ENCODE measurements at places on chromosomes 7 and 10.

DNA sequence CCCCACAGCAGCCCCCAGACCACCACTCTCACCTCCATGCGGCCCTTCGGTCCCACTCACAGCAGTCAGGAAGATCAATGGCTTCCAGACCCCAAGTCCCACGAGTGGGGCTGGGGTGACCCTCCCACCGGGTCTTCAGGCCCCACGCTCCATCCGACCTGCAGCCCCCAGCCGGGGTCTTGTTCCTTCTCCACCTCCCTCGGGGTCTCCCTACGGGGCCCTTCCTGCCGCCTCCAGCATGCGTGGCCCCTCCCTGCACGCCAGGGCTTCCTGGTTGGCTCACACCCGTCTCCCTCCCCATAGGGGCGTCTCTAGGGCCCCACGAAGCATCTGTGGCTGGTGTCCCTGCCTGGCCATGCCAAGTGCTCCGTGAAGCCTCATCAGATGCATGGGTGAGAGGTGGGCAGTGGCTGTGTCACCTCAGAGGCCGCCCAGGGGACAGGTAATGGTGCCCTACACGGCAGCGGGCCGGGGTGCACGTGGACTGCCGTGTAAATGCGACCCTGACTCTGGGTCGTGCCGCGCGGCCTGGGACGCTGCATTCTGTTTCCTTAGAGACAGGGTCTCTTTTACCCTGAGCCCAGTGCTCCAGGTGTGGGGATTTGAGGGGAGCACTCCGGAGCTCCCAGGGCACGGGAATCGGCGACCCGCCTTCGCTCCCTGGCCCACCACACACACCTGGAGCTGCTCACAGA lies 19.9 kb downstream of the ADAP1 start:
- DNase-seq = no peak

DNA sequence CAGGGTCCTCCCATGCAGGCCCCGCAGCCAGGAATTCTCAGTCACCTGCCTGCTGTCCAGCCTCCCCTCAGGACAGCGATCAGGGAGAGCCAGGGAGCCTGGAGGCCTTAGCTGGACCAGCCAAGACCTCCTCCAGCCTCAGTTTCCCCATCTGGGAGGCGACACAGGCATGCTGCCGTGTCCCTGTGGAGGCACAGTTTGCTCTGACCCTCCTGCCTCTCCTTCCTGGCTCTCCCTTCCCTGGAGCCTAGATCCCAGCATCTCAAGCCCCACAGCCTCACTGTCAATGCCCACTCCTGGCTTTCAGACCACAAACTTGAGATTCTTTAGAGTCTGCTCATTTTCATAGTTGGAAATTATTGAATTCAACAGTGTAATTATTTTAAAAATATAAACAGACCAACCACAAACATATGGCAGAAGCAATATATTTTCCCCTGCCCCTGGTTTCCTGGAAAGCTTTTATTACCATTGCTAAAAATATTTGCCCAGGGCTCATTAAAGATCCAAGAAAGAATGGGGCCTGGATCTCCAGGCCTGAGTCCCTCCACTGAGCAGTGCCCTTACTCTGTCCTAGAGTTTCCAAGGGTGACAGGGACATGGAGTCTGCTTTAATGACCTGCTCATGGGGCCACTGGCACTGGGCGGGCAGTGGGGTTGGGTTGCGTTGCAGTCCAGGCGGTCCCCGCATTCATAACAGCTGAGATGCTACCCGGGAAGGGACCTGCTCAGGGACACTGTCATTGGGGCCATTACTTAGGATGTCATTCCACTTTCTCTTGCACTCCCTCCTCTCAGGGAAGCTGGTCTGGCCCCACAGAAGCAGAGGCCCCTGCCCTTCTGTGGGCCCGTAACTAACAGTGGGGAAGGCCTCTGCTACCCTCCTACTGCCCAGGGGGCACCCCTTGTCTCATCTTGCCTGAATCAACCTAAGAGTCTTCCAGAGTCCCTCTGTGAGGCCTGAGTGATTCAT lies 81.6 kb upstream of the CHST15 start:
- no peak for DNase-seq

DNA sequence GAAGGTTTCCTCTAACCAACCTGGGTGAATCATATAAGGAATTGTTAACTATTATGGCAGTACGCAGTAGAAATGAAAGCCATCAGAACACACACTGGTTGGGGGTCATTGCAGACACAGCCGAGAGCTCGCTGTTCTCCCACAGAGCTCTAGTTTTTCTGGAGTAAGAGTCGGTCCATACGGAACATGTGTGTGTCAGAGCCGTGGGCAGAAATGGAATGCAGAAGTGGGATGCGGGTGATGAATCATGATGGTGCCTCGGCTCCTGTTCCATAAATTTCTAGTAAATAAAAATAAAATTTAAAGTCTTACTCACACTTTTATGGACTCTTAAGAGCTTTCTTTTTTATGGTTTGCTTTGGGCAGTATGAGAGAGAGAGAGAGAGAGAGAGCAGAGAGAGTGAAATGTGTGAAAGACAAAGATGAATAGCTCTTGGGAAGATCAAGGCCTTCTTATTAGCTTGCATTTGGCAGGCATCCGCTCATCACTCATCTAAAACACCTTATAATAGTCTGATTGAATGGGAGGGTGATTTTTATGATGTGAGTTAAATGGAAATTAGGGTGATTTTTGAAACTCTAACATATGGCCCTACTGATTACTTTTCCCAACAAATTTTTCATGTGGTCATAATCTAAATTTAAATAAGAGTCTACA lies 98.8 kb upstream of the PFKP start:
- DNase-seq = no peak

DNA sequence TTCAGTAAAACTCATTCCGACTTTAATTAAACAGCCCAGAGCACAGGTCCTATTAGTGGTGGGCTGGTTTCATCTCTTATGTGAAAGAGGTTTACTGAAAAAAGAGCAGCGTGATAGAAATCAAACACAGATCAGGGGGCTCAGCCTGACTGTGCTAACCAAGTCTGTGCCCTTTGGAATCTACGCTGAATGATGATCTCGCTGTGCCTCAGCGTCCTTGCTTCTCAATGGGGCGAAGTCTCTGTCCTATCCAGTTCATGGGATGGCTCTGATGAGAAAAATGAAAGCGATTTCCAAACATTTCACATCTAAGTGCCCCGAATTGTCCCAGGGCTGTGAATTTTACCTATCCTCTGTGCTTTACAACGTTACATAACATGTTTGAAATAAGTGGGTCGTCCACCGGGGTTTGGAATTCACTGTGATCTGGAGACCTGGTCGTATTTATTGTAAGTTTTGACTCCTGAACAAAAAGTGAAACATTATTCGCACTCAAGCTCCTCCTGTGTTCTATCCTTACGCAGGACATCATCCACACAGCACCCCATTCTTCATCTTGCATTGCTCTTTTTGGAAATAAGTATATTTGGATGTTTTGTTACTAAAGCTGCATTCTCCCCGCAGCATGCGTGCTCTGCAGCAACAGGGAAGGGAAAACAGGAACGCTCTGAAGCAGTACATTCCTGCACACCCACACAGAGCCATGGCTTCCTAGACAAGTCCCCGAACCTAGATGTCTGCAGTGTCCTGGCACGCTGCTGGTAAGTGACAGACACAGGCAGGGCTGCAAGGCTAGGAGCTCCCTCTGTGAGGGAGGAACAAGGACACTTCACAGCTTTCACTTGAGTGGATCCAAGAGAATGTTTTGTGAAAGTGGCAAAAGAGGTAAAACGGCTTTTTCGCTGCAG lies 83.5 kb downstream of the SLC37A3 start:
- no peak for DNase-seq

DNA sequence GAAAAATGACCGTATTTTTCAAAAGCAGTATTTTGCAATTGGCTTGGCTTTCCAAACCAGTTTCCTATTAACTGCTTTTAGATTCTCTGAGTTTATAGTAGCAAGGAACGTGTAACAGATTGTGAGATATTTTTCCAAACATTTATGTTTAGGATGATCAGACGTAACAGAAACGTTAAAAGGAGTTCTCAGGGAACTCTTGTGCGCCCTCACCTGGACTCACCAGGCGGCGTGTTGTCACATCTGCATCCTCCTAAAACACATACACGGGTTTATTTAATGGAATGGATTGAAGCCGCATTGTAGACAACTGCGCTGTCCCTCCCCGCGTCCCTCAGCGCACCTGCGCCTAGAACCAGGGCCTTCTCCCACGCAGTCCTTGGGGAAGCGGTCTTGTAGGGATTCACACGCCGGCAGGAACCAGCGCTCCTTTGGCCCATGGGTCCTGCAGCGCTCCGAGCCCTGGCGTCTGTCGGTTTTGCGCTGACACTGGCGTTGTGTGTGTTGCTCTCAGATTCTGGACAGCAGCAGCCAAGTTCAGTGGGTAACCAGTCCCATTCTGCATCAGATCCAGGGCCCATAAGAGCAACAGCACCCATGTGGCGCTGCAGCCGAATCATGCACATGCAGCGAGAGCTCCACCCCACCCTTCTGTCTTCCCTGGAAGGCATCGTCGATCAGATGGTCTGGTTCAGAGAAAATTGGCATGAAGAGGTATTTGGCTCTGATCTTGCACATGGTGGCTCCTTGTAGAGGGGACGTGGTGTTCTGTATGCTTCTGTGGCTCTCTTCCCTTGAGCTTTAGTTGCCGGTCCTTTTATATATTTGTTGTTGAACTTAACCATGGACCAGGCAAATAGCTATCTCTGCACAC lies 114.9 kb downstream of the TRRAP start:
- DNase-seq = no peak

DNA sequence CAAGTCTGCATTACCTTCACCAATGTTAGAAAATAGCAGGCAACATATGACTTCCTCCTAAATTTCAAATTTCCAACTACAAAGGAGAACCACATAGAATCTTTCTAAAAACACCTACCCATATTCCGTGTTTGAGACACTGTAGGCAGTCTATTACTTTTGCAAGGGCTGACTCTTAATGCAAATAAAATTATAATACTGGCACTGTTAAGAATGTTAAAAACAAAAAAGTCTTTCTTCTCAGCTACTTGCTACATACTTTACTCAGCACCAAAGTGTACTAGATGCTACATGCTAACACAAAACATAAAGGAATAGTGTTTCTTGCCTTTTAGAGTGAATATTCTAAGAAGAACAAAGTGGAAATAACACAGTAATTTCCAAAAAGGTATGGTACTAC lies 65.4 kb downstream of the SRPK2 start:
- no peak for DNase-seq

DNA sequence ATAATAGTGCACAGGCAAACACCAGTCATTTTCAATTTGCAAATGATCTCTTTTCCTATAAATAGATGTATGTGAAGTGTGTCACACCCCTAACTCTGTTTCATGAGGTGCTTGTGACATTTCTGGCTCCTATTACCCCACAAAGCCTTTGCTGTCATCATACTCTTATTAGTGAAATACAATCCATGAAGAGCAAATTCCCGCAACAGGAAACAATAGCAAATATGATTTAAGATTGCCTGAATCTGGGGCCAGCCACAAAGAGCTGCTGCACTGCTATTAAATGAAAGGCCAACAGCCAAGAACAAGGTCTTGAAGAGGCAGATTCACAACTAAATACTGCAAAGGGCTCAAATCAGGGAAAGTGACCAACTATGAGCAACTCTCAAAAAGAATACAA lies 96.3 kb upstream of the CAV2 start:
- DNase-seq = no peak

DNA sequence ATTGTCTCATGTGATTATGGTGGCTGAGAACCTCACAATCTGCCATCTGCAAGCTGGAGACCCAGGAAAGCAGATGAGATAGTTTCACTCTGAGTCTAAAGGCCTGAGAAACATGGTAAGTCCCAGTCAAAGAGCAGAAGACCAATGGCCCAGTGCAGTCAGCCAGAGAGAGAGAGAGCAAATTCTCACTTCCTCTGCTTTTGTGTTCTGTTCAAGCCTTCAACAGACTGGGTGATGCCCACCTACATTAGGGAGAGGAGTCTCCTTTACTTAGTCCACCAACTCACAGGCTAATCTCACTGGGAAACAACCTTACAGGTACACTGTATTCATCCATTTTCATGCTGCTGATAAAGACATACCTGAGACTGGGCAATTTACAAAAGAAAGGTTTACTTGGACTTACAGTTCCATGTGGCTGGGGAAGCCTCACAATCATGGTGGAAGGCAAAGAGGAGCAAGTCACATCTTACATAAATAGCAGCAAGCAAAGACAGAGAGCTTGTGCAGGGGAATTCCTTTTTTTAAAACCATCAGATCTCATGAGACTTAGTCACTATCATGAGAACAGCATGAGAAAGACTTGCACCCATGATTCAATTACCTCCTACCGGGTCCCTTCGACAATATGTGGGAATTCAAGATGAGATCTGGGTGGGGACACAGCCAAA lies 4.7 kb upstream of the FRMPD2 start:
- no peak for DNase-seq

GRCh38 chr7:3538041-3538440 lies 237.0 kb downstream of the SDK1 start:
- DNase-seq = no peak

- DNase-seq = peak; percentile 36
These were observed 45.4 kb upstream of the GRM3 start for GRCh38 chr7:86598311-86598710.

DNA sequence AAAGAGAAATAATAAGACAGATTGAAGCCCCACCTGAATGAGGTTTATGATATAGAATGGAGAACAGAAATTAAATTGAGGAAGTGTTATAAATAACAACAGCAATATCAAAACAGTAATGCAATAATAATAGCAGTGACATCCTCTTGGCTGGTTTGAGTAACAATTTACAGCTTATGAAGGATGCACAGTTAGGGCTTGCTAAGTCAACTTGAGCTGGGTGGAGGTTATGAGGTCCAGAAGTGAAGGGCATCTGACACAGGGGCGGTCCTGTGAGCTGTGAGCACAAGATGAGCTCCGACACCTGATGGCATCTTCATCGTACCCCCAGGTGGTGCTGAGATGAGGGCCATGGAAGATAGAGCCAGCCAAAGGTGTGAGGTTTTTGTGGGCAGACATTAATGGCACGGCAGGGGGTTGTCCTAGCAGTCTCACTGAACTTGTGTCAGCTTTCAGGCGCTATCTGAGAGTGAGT lies 30.5 kb downstream of the ARHGAP22 start:
- no peak for DNase-seq

- no peak for DNase-seq
These were observed 88.6 kb downstream of the VIM start for GRCh38 chr10:17316488-17317170.

DNA sequence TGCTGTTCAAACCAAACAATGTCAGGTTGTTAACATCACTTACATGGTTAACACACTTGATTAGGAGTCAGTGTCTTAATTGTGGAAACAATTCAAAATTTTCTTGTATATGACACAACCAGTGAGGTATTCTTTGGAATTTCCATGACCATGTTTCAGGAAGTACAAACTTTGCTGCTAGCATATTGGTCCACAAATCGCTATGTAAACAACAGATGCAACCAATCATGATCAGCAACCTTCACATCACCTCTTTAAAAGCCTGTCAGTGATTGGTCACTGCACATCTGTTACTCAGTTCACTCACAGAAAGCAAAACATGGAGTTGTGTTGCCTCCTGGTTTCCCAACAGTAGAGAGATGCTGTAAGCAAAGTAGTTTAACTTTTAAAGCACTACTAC lies 108.9 kb upstream of the FAM3C start:
- no peak for DNase-seq

DNA sequence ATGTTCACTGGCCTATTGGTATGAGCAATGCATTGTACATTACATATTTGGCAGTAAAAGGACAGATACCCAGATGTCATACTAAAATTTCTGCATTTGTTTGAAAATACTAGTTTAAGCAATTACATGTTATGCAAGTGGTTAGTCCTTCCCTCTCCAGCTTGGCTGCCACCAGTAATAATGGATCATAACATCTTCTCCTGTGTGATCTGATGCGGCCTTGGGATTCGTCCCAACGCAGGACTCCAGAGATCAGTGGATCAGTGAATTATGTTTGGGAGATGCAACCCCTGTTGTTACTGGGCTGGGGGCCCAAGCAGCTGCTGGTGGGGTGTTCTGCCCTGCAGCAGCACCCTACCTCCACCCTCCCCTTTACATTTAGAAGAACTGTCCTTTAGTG lies 11.2 kb upstream of the PDK4 start:
- DNase-seq = no peak
